ENCODE measurements at places on chromosomes 4 and X. TPM values are rescaled to one million over a fixed set of nuclear protein-coding genes. Genes with fewer than 3 reads are reported as not detected.

The RWDD4 gene
- 19.2 TPM for total RNA-seq

GRCh38 chr4:179097741-179098140 is 1655.5 kb upstream of the AGA start:
- no peak for DNase-seq

DNA sequence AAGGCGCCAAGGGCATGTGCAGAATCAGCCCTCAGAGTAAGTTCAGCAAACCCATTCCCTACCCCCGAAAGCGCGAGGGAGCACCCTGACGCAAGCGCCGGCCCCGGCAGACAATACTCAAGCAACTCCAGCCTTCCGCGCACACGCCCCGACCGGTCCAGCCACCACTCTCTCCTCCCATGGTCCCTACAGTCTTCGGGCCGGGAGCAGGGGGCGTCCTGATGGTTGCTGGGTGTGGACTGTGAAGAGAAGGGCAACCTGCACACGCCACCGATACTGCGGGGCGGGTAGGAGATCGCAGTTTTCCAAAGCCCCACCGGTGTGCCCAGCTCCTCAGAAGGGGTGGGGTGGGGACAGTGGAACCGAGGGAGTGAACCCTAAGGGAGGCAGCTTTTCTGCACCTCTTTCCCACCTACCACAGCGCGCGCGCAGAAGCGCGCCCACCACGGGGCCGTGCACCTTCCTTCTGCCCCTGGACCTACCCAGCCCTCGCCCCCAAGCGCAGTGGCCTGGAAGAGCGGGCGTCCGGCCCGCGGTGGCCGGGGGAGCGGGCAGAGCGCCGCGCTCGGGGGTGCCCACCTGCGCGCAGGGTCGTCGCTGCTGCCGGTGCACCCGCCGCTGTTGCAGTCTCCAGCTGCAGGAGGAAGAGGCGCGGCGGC is 650.2 kb upstream of the DIPK2B start:
- peak; percentile 53 for DNase-seq

GRCh38 chr4:16118090-16118489 is 34.3 kb upstream of the PROM1 start:
- DNase-seq: no peak
